ENCODE measurements at places on chromosomes 1 and 21.

DNA sequence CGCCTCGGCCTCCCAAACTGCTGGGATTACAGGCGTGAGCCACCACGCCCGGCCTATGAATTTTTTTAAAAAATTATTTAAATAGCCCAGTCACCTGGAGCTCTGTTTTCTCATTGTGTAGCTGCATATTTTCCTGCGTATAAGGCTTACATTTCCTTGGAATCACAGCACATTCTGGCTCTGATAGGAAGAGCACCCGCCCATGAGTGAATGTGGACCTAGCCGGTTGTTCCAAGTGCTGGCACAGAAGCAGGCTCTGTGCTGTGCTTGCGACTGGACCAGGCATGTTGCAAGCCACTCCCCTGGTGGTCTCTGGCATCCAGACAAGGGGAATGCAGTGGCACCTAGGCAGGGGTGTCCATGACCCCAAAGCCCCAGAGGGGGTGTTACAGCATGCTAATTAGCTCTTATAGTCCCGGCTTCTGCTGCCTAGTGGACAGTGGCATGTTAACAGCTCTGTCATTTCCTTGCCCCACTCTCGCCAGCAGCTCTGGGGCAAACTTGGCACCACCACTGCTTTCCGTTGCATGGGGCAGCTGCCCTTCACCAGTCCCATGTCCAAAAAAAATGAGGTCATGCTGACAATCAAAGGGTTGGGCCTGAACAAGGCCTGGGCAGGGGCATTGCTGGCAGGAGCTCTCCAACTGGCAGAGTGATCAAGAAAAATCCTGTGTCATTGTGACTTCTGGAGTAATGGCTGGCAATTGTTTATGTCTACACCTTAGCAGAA, 5.2 kb upstream of the VTCN1 start:
- no peak for DNase-seq

DNA sequence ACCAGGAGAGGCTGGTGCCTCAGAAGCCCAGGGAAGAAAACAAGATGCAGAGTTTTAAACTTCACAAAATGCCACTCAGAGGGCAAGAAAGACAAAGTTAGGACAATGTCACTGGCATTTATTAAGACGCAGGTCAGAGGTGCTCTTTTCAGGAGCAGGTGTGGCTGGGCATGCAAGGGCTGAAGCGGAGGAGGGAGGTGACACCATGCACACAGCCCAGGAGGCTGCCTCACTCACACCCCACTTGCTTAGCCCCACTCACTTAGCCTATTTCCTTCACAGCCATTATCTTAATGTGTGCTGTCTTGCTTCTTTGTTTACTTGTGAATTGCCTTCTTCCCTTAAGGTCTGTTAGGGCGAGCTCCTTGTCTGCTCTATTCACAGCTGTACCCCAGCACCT, 17.2 kb downstream of the HIVEP3 start:
- DNase-seq = no peak

- DNase-seq = no peak
Observed at GRCh38 chr1:93596329-93597089, 85.1 kb downstream of the BCAR3 start.

DNA sequence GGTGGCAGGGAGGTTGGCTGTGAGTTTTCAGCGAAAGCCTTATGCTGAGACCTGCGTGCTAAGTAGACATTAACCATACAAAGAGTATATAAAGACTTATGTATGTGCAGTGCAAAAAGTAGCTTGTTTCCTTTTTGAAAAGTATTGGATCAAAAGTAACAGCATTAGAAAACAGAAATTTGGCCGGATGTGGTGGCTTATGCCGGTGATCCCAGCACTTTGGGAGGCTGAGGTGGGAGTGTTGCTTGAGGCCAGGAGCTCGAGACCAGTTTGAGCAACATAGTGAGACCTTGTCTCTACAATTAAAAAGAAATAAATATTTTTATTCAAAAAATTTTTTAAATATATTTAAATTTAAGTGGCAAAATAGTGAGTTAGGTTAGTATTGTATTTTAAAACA, 2.2 kb downstream of the RPAP2 start:
- no peak for DNase-seq

DNA sequence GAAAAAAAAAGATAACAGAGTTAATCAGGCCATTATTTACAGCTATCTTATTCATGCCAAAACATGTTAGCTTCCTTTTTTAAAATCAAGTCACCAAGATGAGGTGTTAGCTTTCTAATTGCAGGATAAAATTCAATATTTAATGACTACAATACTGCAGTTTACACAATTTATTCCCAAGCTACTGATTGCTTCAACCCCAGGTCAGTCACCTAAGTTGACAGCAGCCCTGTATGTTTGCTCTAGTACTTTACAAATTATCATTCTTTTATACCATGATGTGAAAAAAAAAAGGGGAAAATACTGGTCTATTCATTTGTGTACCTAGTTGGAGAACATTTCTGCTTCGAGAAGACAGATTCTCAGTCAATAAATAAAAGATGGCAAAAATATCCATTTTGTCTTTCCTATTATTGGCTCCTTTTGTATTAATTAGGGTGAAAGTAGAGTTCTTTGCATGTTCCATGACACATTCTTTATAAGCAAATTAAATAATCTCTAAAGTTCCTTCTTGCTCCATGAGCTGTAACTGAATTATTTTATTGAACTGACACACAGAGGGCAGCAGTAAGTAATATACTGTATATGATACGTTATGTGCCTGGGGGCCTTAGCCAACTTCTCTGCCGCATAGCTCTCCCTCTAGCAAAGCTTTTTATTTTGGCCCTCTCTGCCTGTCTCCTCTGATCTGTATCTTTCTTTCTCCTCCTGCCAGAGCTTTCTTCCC, 48.0 kb downstream of the DIPK1A start:
- no peak for DNase-seq

DNA sequence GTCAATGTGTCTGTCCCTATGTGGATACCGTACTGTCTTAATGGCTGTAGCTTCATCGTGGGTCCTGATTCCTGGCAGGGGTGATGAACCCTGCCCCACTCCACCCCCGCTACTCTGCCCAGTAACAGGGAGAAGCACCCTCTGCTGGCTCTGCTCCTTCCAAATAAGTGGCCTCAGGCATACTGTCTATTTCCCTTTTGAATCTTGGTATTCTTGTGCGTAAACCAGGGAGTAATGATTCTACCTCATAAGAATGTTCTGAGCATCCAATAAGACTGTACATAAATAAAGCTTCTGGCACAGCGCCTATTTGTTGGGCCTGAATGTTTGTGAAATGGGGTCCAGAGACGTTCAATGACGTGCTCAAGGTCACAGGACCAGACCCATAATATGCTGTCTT, 35.2 kb upstream of the CTPS1 start:
- no peak for DNase-seq

GRCh38 chr21:38531039-38531541, 32.8 kb upstream of the ERG start:
- DNase-seq = no peak

DNA sequence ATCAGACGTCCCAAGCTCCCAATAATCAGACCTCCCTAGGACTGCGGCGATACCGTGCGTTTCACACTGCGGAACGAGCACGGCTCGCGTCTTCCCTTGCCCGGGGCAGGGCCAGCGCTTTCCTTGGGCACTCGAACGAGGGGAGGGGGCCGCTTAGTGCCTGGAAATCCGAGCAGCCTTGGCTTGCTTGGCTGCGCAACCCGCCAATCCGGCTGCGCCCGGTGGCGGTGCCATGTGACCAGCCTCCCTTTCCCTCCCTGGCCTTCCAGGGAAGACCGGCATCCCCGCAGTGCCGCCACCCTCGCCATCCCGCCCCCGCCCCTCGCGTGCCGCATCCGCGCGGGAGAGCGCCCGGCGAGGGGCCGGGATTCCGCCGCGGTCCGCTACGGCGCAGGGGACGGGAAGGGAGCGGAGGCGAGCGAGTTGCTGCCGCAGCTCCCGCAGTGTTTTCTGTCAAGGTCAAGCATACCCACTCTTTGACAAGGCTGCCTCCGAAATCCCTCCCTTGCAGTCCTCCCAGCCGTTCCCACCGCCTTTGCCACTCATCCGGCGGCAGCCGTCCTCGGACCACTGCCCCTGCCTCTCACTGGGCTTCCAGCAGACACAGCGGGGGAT, 8.3 kb upstream of the RNF19B start:
- DNase-seq = no peak

DNA sequence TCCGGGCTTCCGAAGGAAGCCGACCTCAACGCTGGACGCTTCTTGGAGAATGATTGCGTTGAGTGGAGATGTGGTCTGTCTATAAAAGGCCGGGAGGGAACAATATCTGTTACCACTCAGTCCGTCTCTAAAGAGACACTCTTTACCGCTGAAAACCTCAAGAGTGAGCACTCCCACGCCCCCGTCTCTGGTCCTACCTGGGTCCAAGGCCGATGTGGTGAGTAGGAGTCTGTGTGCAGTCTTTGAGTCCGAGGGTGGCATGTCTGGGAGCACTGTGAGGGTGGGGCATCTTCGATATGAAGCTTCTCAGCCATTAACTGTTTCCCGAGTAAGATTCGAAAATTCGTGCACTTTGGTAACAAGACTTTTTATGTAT, 576 bp downstream of the ZFP69 start:
- DNase-seq = no peak
